ENCODE measurements at places on chromosomes 2 and 18.

GRCh38 chr2:20649576-20649975 lies 1.3 kb downstream of the HS1BP3 start:
- DNase-seq = no peak

- DNase-seq = peak; percentile 65
Observed at GRCh38 chr18:58097121-58097906, 53.3 kb downstream of the NEDD4L start.

GRCh38 chr2:237858294-237859081 lies 935 bp upstream of the RAMP1 start:
- peak; percentile 58 for DNase-seq

DNA sequence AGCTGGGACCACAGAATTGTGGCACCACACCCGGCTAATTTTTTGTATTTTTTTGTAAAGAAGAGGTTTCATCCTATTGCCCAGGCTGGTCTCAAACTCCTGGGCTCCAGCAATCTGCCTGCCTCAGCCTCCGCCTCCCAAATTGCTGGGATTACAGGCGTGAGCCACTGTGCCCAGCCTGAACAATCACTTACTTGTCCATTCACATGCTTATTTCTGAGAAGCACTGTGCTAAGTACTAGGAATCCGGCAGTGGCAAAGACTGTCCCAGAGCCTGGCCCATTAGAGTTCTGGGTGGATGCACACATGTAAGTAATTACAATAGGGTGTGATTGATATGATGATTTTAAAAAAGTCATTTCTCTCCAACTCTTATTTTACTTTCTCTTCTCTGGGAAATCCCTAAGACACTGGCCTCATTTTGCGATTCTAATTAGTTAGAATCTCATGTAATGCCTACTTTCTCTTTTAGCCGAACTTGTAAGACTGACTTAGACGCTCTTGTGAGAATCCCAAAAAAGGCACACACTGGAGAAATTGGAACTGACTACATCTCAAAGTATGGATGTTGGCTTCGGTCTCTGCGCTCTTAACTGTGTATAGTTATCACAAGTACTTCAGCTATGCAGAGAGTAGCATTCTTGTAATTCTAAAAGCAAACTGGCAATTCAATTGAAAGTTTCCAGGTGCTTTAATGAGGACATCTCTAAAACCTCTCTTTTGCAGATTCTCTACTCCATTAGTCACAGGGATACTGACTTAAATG lies 567.7 kb downstream of the DCC start:
- DNase-seq = no peak

GRCh38 chr2:71831193-71831577 lies 316.5 kb downstream of the CYP26B1 start:
- DNase-seq = no peak

GRCh38 chr2:443216-443615 lies 155.3 kb upstream of the ALKAL2 start:
- no peak for DNase-seq

GRCh38 chr18:58937887-58938267 lies 73.2 kb downstream of the ZNF532 start:
- DNase-seq = no peak

DNA sequence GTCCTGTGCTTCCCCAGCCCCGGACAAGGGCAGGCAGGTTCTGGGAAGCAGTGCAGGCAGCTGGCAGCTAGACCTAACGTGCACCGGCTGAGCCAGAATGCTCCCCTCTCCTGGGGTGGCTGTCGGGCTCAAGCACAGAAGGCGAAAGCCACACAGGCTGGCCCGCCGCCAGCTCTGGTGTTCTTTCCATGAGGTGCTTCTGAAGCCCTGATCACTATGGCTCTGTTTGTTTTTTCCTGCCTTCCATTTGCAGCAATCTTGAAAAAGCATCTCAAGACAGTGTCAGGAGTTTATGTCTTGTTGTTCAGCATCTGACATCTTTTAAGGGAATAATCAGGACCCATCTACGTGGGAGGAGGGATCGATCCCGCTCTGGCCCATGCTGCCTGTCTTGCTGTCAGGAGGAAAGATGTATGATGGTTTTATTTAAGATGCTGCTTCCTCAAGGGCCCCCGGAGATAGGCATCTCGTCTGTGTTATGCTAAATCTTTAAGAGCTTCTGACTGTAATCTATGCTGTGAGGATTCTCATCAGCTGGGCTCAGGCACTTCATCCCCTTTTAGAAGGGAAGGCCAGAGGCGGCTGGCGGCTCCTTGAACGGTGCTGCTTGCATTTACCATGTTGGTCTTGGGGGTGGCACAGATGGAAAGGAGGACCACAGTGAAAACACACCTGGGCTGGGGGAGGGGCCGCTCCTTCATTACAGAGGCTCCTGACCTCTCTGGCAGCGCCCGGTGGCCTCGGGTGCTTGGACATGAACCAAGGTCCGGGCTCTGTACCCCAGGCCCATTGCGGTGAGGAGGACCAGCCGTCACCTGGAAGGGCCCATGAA lies 118.5 kb upstream of the HDAC4 start:
- DNase-seq = no peak

GRCh38 chr2:103152556-103152955 lies 390.7 kb downstream of the TMEM182 start:
- no peak for DNase-seq

GRCh38 chr18:52160636-52161035 lies 179.4 kb upstream of the DCC start:
- DNase-seq = no peak

DNA sequence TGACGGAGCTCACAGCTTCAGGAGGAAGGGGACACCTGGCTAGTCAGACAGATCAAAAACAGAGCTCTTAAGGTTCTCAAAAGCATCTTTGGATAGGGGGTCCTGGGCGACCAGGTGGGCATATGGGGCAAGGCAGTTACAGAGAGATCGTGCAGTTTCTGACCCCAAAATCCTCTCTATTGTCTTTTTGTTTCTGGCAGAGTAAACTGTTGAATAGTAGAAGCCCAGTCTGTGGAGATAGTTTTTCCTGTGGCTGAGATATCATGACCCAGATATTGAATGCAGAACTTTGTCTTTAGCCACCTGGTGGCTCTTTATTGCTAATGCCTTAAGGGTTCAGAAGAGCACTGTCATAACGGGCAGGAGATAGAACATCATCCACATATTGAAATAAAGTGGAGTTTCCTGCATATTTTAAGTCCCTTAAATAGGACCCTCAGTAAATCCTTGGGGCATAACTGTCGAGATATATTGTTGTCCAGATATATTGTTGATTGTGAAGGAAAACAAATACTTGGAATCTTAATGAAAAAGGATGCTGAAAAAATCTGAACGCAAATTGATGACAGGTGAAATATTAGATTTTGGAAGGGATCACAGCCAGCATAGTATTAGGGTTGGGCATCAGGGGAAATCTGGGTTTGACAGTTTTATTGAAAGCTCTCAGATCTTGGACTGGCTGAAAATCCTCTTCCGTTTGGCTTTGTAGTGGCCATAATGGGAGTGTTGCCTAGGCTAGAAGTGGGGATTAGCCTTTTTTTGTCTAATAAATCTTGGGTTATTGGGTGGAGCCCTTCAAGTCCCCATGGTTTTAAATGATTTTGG lies 14.1 kb upstream of the ZDBF2 start:
- peak; percentile 34 for DNase-seq

GRCh38 chr2:165533331-165533730 lies 63.8 kb downstream of the CSRNP3 start:
- DNase-seq = no peak

Data from COLO829 (cell line).